PC-3 (cell line): ENCODE measurements at places on chromosomes 13 and 19. TPM values are rescaled to one million over a fixed set of nuclear protein-coding genes. Genes with fewer than 3 reads are reported as not detected.

ENOX1 gene
- 0.81 and 0.95 TPM in 2 replicates for total RNA-seq

PEX11G gene
- 6.6 and 8.6 TPM in 2 replicates for total RNA-seq

MAP4K1 gene
- total RNA-seq = 0.63 and 2.3 TPM in 2 replicates

CIC gene
- 9.8 and 21.4 TPM in 2 replicates for total RNA-seq

ZNF324B gene
- total RNA-seq = 11.2 and 12.8 TPM in 2 replicates

ZBTB32 gene
- not detected in 2 replicates for total RNA-seq
